ENCODE measurements at places on chromosomes 4 and X.

- DNase-seq: no peak
Measured at GRCh38 chr4:98908703-98909262, 20.1 kb downstream of the EIF4E start.

- DNase-seq: no peak
Measured at GRCh38 chr4:3612281-3612680, 80.1 kb upstream of the LRPAP1 start.

- DNase-seq: no peak
Measured at GRCh38 chr4:80438016-80438415, 102.5 kb downstream of the CFAP299 start.

GRCh38 chr4:28754376-28754775 is 1893.7 kb downstream of the STIM2 start:
- DNase-seq: no peak

DNA sequence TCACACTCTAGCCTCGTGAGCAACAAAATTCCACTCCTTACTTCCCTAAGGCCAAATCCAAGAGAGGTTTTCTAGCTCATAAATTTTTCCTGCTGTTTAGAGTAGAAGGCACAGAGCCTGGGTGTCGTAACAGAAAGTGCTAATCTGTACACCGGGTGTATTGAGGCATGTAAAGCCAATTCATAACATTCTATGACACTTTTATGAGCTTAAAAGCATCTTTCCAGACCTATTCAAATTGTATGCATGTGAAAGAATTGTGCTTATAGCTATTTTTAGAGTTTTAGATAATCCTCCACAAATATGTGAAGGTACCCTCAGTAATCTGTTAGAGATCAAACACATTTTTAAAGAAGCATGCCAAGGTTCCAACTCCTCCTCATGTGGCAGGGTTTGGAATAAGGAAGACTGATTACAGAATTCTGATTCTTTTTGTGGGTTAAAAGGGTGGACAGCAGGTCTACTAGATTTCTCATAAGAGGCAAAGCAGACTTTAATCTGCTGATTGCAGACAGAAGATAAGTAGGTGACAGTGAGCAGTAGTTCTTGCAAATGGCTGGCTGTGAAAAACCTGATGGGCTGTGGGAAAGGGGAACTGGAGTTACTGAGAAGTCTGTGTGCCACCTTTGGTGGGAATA is 25.5 kb upstream of the LRCH2 start:
- DNase-seq: no peak

- DNase-seq: no peak
Measured at GRCh38 chrX:133888984-133889383, 96.4 kb downstream of the GPC3 start.

- peak; percentile 8 for DNase-seq
Measured at GRCh38 chrX:111168314-111168713, 72.3 kb downstream of the PAK3 start.

DNA sequence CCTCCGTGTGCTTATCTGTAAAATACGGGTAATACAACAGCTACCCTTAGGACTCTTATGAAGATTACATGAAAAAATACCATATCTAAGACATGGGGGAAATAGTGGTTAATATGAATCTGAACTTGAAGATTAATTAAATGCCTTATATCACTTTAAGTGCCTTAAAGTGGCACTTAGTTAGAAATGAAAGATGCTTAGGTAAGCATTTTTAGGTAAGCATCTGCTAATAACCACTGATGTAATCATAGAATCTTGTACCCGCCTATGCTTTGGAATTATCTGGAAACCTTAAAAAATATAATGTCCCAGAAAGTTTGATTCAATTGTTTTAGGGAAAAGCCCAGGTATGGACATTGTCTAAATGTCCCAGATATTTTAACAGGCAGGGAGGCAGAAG is 12.2 kb downstream of the CLNK start:
- DNase-seq: no peak

GRCh38 chr4:19278665-19279064 is 973.0 kb upstream of the SLIT2 start:
- no peak for DNase-seq

DNA sequence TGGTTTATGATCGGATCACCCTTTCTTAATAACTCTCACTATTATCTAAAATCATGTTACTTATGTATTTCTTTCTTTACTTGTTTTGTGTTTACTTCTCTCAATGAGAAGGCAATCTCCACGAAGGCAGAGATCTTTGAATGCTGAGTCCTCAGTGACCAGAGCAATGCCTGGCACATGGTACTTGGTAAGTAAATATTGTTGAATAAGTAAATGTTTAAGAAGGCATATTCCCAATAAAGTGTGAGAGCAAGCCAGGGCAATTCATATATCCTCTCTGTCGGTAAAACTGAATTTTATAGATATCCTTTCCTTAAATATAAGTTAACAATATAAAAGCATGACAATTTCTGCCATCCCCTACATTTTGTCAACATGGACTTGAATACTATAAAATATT is 94.4 kb downstream of the UGT8 start:
- no peak for DNase-seq
